Foreskin fibroblast (primary cell): ENCODE measurements at places on chromosomes 12 and 14.

- DNase-seq: no peak
Measured at GRCh38 chr12:104250366-104251125, 35.0 kb downstream of the TXNRD1 start.

DNA sequence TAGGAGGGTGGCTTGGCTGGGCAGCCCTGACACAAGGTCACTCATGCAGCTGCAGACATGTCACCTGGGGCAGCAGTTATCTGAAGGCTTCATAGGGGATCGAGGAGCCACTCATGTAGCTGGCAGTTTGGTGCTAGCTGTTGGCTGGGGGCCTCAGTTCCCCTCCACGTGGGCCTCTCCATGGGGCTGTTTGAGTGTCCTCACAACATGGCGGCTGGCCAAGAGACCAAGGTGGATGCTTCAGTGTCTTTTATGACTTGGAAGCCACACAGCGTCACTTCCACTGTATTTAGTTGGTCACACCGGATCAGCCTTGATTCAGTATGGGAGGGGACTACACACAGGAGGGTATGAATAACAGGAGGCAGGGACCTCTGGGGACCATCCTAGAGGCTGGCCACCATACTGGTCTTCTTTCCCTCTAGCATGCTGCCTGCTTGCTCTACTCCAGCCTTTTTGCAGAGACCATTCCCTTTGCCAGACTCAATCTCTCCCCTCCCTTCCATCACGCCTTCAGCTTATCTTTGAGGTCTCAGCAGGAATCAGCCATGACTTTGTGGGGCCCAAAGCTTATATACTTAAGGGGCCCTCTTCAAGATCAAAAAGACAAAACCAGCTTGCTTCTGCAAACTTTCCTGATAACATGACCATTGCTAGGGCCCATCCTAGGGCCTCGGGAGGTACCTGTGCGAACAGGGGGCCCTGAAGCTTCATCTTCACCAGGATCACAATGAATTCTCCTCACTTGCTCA, 53.4 kb downstream of the RPH3A start:
- no peak for DNase-seq

- no peak for DNase-seq
Measured at GRCh38 chr12:50699940-50700339, 64.0 kb upstream of the ATF1 start.

GRCh38 chr12:94133964-94134795, 14.2 kb upstream of the PLXNC1 start:
- DNase-seq: peak; percentile 32

- DNase-seq: no peak
Measured at GRCh38 chr14:54681811-54682261, 114.9 kb downstream of the SAMD4A start.

DNA sequence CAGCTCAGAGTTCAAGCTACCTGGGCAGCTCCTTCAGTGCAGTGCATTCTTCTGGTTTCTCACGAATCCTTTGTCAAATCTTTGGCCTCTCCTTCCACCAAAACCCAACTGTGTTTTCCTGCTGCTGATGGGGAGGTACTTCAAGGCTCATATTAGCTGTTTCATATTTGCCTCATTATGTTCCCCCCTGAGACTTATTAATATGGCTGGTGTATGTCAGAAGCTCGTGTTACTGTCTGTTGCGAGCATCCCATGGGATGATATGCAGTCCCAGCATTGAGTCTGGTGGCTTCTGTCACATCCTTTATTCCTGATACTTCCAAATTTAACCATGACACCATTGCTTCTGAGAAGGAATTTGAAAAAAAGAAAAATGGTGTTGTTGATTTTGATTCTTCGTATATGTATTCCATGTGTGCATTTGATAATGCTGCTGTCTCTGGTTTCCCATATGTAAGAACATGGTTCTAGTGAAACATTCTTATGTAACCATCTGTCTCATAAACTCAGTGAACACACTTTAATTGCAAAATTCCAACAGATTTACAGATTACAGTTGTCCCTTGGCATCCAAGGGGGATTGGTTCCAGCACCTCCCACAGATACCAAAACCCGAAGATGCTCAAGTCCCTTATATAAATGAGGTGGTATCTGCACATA, 149.1 kb downstream of the KICS2 start:
- no peak for DNase-seq

GRCh38 chr14:65237023-65237814, 134.9 kb upstream of the MAX start:
- peak; percentile 35 for DNase-seq

DNA sequence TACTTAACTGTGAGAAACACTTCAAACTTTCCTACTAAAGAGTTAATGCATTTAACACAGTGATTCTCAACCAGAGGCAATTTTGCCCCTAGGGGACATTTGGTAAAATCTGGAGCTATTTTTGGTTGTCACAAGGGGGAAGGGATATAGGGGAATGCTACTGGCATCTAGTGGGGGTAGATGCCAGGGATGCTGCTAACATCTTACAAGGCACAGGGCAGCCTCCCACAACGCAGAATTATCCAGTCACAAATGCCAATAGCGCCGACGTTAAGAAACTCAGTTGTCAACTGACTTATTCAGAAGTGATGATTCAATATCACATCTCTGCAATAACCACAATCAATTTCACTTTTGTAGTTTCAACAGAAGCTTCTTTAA, 2.0 kb downstream of the EEA1 start:
- peak; percentile 63 for DNase-seq

DNA sequence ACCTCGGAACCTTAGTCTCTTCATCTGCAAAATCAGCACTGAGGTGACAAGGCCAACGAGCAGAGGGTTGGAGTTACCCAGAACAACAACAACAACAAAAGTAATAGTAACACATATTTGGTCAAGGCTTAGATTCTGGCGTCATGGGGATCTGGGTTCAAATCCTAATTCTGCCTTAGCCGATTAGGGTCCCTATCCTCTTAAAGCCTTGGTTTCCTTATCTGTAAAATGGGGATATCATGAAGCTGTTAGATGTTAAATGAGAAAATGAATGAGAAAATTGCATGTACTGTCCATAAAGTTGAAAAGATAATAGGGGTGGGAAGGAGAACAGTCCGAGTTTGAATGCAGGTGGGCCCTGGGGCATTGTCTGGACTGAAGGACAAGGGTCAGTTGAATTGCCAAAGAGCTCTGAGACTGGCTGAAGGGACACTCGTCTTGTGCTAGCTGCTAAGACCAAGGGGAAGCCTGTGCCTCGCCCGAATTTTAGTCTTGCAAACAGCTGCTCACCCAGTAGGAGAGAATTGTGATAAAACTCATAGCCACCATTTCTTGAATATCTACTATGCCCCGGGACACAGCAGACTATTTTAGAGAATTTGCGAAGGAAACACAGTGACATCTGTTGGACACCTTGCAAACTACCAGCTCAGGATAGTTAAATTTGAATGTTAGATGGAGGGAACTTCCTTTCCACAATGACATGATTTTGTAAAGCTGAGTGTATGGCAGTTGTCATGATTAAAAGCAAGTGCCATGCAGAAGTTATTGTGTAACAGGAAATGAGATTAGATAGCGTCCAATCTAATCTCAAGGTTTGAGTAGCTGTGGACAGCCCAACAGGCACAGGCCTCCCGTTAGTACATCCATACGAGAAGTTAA, 6.8 kb upstream of the HNF1A start:
- peak; percentile 80 for DNase-seq

DNA sequence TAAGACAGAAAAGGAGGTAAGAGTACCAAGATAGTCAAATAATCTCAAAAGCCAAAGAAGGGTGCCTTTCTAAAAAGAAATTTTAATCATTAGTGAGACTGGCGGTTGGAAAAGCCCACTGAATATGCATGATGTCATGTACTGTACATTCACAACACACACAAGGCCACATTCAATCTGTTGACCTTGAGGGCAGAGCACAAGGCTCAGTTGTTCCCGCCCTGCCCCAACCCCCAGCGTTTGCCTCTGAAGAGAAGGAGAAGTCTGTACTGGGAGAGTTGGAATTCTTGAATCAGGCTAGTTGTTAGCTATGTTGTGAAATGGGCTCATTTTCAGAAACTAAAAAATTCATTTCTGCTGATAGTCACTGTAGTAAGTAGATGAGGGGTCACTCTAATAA, 50.2 kb upstream of the NID2 start:
- DNase-seq: no peak

DNA sequence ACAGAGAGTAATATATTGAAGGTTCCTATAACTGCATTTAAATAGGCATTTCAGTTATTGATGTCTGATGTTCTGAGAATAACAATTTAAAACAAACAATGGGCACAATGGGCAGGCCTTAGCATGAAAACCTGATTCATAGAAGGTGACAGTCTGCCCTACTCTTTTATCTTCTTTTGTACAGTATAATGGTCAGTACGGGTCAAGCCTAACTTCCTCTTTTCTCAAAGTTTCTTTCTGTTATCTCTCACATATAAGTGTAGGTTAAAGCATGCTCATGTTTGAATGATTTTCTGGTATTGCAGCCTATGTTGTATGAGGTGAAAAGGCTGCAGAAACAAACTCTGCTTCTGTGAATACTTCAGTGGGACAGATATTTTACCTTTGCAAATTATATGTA, 14.2 kb downstream of the FKBP3 start:
- no peak for DNase-seq

DNA sequence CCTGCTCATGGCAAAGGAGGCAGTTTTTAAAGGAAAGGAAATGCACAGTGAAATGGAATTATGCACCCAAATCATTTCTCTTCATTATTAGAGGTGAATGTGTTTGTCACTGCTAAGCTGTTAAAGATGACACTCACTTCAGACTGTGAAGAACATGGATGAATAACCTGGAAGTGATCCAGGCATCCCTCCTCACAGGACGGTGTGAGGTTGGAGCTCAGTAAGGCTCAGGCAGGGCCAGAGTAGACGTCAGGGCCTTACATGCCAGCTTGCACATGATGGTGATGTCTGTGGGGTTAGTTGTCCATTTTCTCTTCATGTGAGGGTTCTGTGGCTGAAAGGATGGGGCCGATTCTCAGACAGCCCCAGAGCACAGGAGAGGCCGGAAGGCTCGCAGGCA, 273.1 kb downstream of the PCNX1 start:
- no peak for DNase-seq

- DNase-seq: no peak
Measured at GRCh38 chr12:82635263-82635662, 51.4 kb upstream of the TMTC2 start.

- no peak for DNase-seq
Measured at GRCh38 chr14:95526483-95527386, 8.1 kb upstream of the GLRX5 start.

GRCh38 chr12:103637021-103637420, 49.9 kb downstream of the STAB2 start:
- DNase-seq: no peak

- no peak for DNase-seq
Measured at GRCh38 chr12:65391711-65392110, 113.2 kb downstream of the MSRB3 start.

DNA sequence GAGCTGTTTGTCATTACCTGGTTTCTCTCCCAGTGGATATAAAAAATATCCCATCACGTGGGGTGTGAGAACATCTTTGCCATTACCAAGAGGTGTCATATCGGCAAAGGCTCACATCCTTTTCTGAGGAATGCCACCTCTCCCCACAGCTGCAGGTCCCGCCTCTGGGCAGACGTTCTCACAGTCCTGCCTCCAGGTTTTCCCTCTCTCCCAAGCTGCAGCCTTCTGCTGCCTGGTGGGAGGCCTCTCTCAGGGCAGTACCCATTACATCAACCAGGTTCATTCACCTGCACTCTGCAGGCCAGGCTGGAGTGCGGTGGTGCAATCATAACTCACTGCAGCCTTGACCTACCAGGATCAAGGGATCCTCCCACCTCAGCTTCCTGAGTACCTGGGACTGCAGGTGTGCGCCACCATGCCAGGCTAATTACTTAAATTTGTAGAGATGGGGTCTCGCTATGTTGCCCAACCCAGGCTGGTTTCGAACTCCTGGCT, 15.0 kb upstream of the TMEM119 start:
- DNase-seq: no peak

GRCh38 chr12:6854036-6854435, 2.1 kb downstream of the USP5 start:
- DNase-seq: no peak

- peak; percentile 46 for DNase-seq
Measured at GRCh38 chr12:114852976-114853529, 169.1 kb upstream of the TBX3 start.

DNA sequence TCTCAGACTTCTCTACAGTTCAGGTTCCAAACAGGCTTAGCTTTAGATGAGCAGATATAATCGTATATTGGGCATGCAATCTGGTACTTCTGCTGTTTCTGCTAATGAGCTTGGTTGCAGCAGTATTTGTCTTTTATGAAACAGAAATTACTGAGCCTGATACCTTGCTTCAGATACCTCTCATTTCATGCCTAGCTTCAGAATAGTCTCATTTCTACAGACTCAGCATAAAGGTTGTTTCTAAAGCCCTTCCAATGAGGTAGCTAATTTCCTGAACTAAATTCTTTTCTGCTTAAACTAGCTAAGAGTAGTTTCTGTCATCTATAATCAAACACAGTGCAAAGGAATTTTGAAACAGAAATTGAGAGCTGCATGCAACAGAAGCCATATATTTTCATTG, 275.0 kb upstream of the KITLG start:
- DNase-seq: no peak

GRCh38 chr12:30795410-30796312, 40.9 kb upstream of the CAPRIN2 start:
- DNase-seq: peak; percentile 93

DNA sequence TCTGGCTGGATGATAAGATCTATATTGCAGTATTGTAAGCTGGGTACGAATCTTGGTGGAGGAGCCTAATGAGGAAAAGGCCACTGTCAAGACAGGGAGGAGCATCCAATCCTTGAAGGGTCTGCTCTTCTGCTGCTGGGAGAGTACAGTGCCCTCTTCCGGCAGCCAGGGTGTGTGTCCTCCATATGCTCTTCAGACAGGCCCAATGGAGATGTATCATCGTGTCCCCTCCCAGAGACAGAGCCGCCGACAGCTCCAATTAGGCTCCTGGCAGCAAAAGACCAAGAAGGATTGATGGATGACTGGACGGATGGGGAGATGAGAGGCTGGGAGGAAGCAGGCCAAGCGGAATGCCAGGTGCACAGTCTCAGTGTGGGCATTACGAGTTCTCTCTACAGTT, 51.6 kb upstream of the PIWIL1 start:
- no peak for DNase-seq

DNA sequence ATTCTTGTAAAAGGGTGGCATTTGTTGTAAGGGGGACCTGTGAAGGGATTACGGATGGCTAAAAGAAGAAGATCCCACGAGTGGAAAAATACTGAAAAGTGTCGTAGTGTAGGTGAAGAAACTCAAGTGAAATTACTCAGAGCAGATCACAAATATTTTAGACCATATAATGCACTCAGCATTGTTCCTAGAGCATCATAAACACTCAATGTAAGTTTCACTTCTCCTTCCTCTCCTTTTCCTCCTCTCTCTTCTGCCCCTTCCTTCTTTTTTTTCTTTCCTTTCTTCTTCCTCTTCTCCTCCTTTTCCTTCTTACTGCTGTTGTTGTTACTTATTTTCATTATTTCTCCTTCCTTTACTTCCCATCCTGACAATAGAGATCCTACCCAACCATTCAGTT, 445.6 kb downstream of the ADAMTS20 start:
- DNase-seq: no peak
